ENCODE measurements at places on chromosomes 5 and 9.

DNA sequence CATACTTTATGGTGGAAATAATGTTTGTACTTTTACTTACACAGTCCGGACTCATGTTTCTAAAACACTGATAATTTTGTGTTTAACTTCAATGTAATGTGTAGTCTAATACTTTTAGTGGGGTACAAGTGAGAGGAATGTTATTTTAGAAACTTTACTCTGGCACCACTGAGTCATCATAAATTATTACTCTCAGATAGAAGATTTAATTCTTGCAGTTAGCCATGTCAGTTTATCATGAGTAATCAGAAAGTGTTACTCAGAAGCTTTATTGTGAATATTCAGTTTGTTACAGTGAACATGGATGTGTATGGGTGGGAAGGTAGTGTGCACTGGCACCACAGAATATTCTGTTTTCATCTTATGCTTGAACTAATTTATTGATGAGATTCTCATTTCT lies 20.0 kb downstream of the OGN start:
- DNase-seq = no peak

DNA sequence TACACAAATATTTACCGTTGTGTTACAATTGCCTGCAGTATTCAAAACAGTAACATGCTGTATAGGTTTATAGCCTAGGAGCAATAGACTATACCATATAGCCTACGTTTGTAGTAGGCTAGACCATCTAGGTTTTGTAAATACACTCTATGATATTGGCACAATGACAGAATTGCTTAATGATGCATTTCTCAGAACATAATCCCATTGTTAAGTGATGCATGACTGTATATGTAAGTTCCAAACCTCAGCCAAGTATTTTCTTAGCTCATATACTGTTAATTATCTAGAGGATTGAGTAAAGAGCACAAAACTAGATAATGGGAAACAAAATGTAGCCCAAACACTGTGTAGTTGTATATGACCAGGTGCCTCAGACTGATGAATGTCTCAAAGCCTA lies 220.1 kb downstream of the ANXA1 start:
- no peak for DNase-seq

DNA sequence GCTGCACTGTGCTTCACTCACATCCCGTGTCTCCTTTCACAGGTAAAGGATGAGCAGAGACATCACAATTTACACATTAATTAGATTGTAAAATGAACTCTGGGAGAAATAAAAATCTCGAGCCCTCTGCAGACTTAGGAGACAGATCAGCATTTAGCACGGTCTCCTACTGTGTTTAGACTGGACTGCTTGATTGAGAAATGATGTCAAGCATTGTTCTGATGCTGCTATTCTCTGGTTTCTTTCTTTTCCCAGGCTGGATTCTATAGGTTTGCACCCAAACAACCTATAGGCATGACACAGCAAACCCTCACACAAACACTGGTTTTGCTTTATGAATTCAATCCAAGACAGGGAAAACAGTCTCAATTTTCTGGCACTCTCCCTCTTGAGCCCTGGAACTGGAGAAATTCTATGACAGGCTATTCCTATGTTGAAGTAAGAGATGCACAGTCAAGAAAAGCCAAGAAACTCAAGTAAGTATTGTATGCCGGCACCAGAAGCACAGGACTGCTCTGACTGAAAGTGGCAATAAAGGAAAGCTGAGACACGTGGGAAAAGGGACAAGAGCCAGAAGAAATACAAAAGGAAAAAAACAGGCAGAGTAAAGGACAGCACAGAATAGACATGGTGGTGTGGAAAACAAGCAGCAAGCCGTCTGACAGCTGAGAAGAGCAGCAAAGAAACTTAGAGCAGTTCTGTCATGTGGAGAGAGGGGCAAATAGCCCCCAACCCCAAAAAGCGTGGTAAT lies 24.8 kb upstream of the ERAP2 start:
- DNase-seq = no peak

DNA sequence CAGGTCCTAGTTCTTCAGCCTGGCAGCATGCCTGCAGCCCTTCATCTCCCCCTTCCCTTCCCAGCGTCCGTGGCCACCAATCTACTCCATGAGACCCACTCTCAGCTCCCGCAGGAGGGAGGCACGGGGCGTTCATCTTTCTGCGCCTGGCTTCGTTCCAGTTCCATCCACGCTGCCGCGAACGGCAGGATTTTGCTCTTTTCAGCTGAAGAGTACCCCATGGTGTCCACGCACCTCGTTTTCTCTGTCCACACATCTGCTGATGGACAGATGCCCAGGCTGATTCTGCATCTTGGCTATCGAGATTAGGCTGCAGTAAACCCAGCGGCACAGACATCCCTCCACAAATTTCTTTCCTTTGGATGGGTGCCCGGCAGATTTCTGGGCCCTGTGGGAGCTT lies 30.5 kb upstream of the NKD2 start:
- no peak for DNase-seq

DNA sequence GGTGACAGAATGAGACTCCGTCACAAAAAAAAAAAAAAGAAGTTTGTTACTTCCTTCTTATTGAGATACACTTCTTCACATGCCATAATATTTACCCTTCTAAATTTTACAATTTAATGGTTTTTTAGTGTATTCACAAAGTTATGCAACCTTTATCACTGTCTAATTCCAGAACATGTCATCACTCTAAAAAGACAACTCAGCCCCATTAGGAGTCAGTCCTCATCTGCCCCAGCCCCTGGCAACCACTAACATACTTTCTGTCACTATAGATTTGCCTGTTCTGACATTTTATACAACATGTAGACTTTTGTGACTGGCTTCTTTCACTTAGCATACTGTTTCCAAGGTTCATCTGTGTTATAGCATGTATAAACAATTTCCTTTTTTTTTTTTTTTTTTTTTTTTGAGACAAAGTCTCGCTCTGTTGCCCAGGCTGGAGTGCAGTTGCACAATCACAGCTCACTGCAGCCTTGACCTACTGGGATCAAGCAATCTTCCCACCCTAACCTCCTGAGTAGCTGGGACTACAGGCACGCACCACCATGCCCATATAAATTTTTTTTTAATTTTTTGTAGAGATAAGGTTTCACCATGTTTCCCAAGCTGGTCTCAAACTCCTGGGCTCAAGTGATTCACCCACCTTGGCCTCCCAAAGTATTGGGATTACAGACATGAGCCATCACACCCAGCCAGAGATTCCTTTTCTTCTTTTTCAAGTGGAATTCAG lies 18.0 kb downstream of the AQP3 start:
- no peak for DNase-seq

GRCh38 chr9:15961217-15961616 lies 408.4 kb downstream of the CCDC171 start:
- DNase-seq = no peak

- peak; percentile 40 for DNase-seq
These were observed 168.2 kb downstream of the DAB2IP start for GRCh38 chr9:121819428-121820231.

DNA sequence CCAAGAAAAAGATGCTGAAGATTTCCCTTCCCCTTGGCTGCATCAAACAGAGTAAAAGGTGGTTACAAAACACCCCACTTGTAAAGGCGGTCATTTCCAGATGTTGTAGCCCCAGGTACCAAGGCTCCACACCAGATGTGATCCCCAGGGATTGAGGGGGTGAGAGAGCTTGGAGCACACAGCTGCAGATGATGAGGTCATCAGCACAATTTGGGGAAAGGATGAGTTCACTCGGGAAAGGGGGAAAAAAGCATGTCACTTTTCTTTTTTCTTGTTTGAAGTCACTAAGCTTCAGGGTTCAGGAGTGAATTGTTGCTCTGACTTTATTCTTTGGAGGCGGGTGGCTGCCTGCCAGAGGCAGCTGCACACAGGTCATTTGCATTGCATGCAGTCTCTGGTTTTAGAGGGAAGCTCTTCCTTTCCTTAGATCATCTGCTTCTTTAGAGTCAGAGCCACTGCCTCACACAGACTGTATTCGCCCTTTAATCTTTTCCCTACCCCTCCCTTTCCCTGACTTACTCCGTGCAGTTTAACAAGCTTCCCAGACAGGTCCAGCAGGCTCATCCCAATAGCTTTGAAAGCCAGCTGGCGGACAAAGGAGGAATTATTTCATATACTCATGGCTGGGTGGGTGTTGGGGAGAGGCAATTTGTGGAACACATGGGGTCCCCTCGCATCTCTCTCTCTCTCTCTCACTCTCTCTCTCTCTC lies 409.3 kb upstream of the SLC24A2 start:
- DNase-seq = peak; percentile 12

- DNase-seq = no peak
These were observed 355.4 kb upstream of the PDE4D start for GRCh38 chr5:60248901-60249300.

- DNase-seq = no peak
These were observed 90.4 kb downstream of the PALM2AKAP2 start for GRCh38 chr9:109870365-109870764.

- DNase-seq = no peak
These were observed 18.7 kb downstream of the IFT74 start for GRCh38 chr9:26974927-26975326.

- DNase-seq = no peak
These were observed 488.0 kb upstream of the CDH18 start for GRCh38 chr5:20476016-20476415.

DNA sequence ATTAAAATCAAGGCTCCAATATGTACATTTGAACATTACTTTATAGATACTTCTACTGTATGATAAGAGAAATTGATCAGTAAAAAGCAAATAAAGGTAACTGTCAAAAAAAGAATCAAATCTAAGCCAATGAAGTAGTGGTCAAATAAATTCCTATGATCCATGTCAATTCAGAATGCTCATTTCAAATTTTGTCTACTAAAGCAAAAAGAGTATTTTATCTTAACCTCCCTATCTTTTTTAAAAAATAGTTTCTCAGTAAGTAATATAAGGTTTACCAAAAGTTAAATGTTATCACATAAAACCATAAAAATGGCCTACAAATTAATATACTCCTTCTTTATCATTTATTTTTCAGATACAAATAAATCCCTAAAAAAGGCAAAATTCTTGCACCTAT lies 165.9 kb downstream of the AGTPBP1 start:
- no peak for DNase-seq

- DNase-seq = no peak
These were observed 106.8 kb upstream of the NREP start for GRCh38 chr5:111863801-111864200.

DNA sequence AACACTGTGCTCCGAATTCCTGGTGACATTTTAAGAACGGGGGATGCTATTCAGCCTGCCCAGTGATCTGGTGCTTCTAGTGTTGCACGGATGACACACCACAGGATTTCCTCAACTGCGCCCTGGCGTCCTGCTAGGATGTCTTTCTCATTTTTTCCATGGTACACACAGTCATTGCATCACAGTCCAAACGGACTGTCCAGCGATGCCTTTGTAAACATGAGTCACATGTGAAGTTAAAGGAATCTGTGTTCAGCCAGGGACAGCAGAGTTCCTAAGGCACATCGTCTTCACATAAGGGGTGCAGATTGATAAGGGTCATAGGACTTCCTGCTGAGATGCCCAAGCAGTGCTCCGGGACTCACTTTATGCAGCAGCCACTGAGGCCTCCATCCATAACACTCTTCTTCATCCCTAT lies 9.3 kb upstream of the PTPN3 start:
- no peak for DNase-seq

GRCh38 chr5:73851471-73852181 lies 225.6 kb downstream of the ARHGEF28 start:
- no peak for DNase-seq

GRCh38 chr9:134344068-134344799 lies 18.0 kb downstream of the RXRA start:
- DNase-seq = no peak

- no peak for DNase-seq
These were observed 82.3 kb downstream of the SECISBP2 start for GRCh38 chr9:89400403-89401116.

DNA sequence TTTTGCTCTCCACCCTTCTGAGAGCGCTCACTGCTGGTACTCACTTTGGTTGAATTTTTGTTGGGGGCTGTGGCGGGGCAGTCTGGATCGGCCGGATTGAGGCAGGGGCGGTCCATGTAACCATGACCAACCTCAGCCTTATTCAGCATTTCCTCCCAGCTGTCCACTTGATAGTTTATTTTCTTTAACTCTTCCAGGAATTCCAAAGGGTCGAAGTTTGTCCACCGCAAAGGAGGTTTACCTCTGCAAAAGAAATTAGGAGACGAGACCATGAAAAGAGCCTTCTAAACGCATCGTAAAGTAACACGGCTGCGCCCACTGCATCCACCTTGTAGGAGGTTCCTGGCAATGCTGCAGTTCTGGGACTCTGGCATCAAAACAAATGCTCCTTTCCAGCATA lies 36.4 kb downstream of the PTCH1 start:
- no peak for DNase-seq

GRCh38 chr5:169190849-169191248 lies 110.1 kb downstream of the SLIT3 start:
- DNase-seq = no peak

GRCh38 chr5:169350016-169350415 lies 49.1 kb upstream of the SLIT3 start:
- DNase-seq = no peak

GRCh38 chr5:161023551-161023950 lies 171.5 kb upstream of the ATP10B start:
- no peak for DNase-seq

DNA sequence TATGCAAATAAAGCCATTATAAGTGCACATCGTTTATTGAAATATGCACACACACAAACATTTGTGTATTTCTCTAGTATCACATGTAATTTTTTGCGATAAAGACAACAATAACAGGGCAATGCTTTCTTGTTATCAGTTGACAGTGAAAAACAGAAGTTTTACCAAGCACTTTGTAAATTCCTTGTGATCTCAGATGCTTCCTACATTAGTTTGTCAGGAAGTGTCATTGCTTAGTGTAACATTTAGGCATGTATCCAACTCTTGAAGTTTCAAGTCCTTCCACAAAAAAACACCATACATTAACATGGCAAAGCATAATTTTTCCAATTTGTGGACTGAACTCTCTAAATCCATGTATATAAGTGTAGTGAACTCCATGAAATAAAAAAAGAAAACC lies 46.4 kb downstream of the MOCS2 start:
- DNase-seq = no peak

DNA sequence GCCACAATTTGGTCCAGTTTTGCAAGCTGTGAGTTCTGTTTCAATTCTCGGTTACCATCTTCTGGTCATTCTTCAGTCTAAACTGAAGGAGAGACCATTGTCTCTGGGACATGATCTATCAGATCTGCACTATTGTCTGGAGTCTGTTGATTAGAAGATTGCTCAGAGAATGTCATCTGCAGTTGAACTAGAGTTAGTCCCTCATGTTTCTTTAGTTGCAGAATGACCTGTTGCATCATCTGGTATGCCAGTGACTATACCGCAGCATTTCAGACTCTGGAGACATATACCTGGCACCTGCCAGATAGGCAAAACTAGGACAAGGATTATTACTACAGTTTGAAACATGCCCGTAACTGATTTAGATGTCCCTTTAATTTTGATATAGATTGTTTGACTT lies 194.8 kb downstream of the LRRC70 start:
- DNase-seq = no peak

GRCh38 chr9:16526380-16526779 lies 344.1 kb downstream of the BNC2 start:
- DNase-seq = no peak

- no peak for DNase-seq
These were observed 108.3 kb downstream of the PCSK1 start for GRCh38 chr5:96324708-96325107.

GRCh38 chr9:117189121-117189520 lies 225.7 kb downstream of the ASTN2 start:
- DNase-seq = no peak

Data from NCI-H146 (cell line).